ENCODE measurements at places on chromosomes 12 and 14.

DNA sequence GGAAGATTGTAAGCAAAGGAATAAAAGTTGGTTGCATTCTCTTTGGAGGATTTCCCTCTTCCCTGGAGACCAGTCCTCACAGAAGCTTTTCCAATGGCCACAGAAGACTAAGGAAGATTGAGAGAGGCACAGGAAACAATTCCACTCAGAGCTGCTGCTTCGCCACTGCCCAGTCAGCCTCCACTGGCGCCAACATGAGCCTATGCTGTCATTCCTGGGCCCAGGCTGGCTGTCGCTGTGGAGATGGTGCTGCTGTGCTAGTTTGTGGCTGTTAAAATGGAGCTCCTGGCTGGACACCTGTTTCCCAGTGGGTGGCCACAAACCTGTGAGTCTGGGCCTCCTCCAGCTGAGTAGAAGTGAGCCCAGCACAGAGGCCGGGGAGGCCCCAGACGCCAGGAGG is 6.6 kb downstream of the P2RX7 start:
- no peak for DNase-seq

GRCh38 chr14:90616881-90617280 is 199.3 kb downstream of the TTC7B start:
- DNase-seq, result no peak

DNA sequence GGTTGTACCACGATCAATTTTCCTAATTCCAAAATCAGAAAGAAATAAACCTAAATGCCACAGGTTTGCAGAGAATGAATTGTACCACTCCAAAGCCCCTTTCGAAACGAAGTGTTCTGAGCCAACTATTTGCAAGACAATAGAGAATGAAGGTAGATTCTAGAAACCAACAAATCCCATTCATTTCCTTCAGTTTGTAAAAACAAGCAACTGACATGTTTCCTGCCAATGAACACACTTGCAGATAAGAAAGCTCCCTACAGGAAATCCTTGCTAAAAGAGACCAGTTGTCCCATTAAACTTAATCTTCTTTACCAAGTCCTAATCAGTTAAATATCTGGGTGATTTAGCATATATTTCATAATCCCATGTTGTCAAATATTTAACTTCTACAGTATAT is 198.4 kb upstream of the FOXN3 start:
- DNase-seq, result no peak

DNA sequence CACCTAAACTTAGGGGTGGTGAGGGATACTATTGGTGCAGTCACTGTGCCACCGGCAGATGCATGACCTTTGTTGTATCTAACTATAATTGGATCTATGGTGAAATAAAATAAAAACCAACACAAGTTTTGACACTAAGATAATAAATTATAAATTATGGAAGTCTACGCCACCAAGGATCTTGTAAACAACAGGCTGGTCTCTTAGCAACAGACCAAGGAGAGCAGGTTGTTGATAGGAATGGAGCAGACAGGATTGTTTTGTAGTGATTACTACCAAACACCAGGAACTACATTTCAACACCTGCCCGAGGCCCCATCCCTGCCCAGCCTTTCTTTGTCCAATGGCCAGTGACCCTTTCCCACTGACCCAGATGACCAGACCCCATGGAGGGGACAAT is 1178.0 kb downstream of the VRK1 start:
- no peak for DNase-seq

GRCh38 chr14:103569408-103569807 is 6.6 kb downstream of the COA8 start:
- DNase-seq, result no peak

GRCh38 chr14:38950676-38951075 is 152.4 kb downstream of the SEC23A start:
- no peak for DNase-seq

DNA sequence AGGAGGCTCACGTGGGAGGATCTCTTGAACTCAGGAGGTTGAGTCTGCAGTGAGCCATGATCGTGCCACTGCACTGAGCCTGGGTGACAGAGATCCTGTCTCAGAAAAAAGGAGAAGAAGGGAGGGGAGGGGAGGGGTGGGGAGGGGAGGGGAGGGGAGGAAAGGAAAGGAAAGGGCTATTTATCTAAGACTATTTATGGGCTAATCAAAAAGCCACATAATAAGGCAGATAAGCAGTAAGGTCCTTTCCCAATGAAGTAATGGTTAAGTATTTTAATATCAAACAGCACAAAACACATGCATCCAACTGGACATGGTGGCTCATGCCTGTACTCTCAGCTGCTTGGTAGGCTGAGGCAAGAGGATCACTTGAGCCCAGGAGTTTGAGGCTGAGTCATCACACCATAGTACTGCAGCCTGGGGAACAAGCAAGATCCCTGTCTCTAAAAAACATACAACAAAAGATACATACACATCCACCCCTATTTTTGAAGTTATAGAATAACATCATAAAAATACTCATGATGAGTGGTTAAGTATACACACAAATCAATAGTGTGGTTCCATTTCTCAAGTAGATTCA is 9.7 kb downstream of the PAWR start:
- no peak for DNase-seq

GRCh38 chr14:95307402-95308041 is 12.2 kb downstream of the CLMN start:
- no peak for DNase-seq

- DNase-seq, result no peak
Observed at GRCh38 chr12:6807170-6807569, 14.5 kb upstream of the GPR162 start.

- no peak for DNase-seq
Observed at GRCh38 chr14:78399316-78399889, 229.2 kb downstream of the NRXN3 start.
